ENCODE measurements at places on chromosomes 12 and 14. TPM values are rescaled to one million over a fixed set of nuclear protein-coding genes. Genes with fewer than 3 reads are reported as not detected.

The LRFN5 gene
- 0.30 TPM for total RNA-seq

The GMFB gene
- total RNA-seq = 79.5 TPM

The PDZRN4 gene
- total RNA-seq = not detected

The TGM1 gene
- 1.6 TPM for total RNA-seq

The DNAI7 gene
- 0.08 TPM for total RNA-seq

The SYCP3 gene
- total RNA-seq = 0.08 TPM

The FOXN4 gene
- not detected for total RNA-seq

The PTPRB gene
- total RNA-seq = 19.1 TPM

The KRT82 gene
- not detected for total RNA-seq

The GARIN6 gene
- not detected for total RNA-seq

The PRICKLE1 gene
- 11.5 TPM for total RNA-seq

The GNG2 gene
- 8.3 TPM for total RNA-seq

The ENDOU gene
- 0.15 TPM for total RNA-seq

The KLRK1 gene
- total RNA-seq = not detected

The MGP gene
- 26.6 TPM for total RNA-seq

The CSRP2 gene
- total RNA-seq = 13.5 TPM

The NRXN3 gene
- 5.1 TPM for total RNA-seq

All from smooth muscle cell of the coronary artery (primary cell).